ENCODE measurements at places on chromosomes 2 and 18. TPM values are rescaled to one million over a fixed set of nuclear protein-coding genes. Genes with fewer than 3 reads are reported as not detected.

The SLC38A11 gene
- 0.72 TPM for total RNA-seq

The NRP2 gene
- not detected for total RNA-seq

The HTRA2 gene
- 25.1 TPM for total RNA-seq

The PARD6G gene
- total RNA-seq, result 0.15 TPM

The TUBA3E gene
- total RNA-seq, result not detected
